ENCODE measurements at places on chromosomes 6 and 20.

- no peak for DNase-seq
Measured at GRCh38 chr6:111740506-111740905, 132.7 kb downstream of the FYN start.

- no peak for DNase-seq
Measured at GRCh38 chr20:12056839-12057238, 139.1 kb downstream of the BTBD3 start.

GRCh38 chr20:1450926-1451491 lies 15.6 kb downstream of the NSFL1C start:
- no peak for DNase-seq

DNA sequence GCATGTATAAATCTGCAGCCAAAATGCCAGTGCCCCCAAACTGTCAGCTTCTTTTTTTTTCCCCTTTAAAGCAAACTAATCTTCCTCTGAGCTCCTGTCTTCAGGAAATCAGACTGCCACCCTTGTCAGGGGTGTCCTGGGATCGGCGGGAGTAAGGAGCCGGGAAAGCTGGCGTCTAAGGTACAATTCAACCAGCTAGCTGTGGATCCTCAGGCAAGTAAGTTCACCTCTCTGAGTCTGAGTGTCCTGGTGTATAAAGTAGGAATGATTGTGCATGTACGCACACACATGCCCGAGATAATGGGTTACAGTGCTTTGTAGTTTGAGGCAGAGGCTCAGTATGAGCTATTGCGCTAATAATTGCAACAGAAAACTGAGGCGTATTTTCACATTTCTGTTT lies 98.3 kb downstream of the ANKRD60 start:
- no peak for DNase-seq

DNA sequence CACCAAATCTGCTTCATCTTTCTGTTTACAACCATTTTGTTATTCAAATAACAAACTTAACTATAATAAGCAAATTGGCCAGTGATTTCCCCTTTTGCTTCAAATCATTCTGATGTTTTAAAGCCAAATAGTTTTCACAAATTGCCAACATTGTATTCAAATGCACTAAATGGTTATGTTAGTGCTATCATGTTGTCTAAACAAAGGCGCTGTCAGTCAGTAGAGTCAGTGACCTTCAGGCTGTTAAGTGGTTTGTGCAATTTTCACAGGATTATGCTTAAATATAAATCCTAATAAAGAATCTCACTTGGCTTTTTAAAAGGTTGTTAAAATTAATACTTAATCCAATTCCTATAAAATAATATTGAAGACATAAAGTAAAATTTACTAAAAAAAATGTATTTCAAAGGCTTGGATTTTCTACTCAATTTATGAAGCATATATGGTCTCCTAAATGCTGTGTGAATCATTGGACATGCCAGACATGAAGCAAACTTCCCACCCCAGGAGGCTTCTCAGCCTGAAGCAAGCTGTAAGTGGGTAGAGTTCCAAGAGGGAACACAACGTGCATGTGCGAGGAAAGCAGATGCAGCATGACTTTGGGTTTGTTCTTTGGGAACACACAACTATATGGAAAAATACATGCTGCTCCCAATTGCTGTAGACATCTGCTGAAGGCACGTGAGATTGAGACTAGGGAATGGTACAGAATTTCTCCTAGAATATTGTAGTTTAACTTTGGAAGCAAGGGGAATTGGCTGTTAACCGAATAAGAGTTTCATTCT lies 54.9 kb downstream of the RSPO3 start:
- peak; percentile 15 for DNase-seq

DNA sequence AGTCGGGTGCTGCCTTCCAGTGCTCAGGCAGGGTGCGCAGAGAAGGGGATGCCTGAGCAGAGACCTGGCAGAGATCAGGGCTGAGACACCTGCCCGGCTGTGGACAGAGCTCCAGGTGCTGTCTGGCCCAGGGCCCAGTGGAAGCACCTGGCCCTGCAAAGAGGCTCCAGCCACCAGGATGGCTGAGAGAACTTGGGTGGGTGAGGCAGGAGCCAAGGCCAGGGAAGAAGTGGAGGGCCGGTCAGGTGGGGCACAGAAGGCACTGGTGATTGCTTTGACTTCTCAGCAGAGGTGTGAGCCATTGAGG lies 31.2 kb downstream of the PNLDC1 start:
- no peak for DNase-seq

DNA sequence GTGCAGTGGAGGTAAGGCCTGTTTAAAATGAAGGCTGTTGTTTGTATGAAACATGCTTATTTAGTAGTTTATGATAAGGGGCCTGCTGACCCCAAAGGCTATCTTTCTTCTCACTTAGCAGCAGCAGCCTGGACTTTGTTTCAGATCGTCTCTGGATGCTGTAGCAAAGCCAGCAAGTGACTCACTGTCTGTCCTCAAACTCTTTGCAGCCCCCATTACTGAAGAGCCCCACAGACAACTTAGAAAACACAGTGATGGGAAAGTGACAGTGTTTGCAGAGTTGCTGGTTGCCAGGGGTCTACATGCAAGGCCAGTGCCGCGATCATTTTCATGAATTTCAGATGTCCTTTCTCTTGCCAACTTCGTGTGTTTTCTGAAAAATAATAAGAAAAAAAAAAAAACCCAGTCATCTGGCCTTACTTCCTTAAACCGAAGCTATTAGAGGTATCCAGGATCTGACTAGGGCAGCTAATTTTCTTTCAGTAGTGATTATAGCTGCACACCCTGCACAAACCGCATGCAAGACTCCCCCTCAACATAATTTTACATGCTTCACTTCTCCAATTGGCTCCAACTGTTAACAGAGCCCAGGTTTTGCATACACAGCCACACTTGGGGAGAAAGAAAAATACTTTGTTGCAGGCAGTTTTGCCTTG lies 11.6 kb upstream of the F13A1 start:
- no peak for DNase-seq

DNA sequence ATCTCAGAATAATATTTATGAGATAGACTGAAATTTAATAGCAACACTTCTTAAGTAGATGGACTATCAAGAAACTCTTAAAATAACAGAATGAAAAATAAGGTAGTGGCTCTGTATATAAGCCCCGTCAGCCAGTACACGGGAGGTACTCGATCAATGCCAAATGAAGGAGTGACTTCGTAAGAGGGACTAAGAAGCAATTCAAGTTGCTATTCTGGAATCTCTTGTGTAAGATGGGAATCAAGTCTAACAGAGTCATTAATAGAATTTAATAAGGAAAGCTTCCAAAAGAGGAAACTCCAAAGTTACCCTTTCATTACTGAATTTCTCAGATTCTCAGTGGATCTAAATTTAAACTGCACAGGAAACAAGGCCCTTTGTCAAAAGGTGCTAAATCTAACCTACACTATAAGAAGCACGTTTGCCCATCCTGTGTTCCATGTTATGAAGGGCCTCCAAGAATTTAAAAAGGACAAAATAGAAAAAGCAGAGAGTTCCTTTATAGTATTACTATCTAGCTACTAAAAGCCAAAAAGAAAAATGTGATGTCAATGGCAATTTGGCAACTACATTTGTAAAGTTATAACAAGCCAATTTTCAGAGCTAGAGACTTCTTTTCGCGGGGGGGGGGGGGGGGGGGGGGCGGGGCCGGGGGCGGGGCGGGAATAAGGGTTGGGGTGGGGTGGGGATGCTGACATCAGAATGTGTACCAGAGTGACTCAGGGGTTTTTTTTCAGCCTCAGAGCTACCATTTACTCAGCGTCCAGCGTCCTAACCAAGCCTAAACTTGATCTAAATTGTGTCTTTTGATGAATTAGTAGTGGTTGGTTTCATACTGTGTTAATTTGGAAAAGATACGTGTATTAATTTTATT lies 200.6 kb downstream of the GMPR start:
- DNase-seq = no peak

DNA sequence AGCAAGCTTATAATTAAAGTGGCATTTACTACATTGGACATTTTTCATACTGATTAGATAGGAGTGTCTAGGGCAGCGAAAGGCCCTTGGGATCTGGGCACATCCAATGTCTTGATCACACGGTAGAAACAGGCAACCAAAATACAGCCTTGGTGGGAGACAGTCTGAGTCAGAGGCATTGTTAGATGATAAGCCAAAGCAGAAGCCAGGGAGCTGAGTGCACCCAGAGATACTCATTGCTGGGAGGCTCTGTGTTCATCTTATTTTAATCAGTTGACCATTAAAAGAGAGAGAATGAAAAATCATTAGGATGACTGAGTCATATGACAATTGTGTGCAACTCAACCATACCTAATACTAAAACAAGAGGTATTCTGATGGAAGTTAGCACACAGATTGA lies 109.5 kb downstream of the LCA5 start:
- no peak for DNase-seq

DNA sequence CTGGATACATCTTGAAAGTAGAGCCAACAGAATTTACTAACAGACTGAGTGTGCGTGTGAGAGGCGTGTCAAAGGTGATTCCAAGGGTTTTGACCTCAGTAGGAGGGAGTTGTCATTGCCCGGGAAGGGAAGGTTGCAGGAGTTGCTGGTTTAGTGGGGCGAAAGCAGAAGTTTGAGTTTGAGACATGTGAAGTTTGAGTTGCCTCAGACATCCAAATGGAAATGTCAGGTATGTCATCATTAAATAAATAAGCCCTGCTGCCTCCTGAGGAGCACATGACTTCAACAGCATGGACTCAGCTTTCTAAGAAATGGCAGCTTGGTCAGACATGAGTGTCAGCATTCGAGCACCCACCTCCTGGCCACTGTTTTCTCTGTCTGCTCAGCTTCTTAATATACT lies 26.6 kb upstream of the TGM2 start:
- DNase-seq = no peak

GRCh38 chr20:34299556-34300255 lies 3.4 kb downstream of the AHCY start:
- no peak for DNase-seq

GRCh38 chr6:39665861-39666260 lies 59.3 kb downstream of the KIF6 start:
- no peak for DNase-seq

- DNase-seq = no peak
Measured at GRCh38 chr6:73537677-73538076, 16.8 kb upstream of the EEF1A1 start.

- peak; percentile 40 for DNase-seq
Measured at GRCh38 chr6:44062105-44062770, 65.0 kb downstream of the MRPL14 start.

DNA sequence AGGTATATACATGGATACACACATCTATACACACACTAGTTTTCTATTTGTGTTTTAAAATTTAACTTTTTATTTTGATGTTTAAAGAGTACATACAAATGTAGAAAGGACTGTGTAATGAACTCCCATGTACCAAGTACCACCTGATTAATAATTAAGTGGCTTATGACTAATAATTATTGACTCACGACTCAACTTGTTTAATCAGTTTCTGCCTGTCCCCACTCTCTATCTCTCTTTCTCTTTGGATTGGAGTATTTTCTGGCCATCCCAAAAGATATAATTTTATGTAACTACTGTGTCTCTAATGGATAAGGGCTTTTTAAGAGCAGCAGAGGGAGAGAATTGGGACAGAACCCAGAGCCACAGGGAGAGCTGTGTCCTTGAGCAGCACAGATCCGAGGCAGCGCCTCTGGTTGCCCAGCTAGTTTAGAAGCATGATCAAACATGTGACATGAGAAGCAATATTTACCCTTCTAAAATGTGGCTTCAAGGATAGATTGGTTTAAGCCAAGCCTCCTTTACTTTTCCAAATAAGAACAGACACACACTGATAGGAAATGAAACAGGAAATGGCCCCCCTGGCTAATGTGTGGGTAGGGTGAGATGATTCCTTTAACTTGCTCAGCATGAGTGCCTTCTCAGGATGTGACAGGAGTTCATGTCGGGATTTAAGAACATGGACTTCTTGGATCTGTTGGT lies 81.0 kb downstream of the ERMARD start:
- no peak for DNase-seq

DNA sequence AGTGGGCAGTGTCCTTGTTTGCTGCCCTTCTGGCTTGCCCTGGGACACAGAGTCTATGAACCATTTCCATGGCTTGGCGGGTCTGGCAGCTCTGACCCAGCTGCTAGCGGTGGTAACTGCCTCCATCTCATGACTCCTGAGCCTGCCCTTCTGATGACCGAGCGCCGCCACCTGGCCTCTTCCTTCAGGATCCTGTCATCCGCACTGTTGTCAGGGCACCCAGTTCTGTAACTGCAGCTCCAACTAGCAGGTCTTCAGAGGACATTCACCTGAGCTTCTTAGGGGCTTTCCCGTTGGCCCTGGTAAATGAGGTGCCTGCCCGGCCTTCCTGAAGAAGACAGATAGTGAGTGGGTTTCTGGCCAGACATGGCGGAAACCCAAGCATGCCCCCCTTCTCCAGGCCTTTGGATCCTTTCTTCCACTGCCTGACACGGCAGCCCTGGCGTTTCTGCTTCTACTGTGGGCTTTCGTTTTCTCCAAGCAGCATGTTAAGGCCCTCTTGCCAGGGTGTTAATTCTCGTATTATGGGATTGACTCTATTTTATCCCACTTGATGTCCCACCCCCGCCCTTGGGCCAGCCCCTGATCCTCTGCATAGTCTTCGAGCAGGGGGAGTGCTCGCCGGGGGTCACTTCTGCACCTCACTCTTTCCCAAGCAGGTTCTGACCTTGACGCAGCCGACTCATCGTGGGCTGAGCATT lies 24.7 kb downstream of the PACSIN1 start:
- peak; percentile 24 for DNase-seq

GRCh38 chr6:49606721-49607390 lies 29.8 kb downstream of the RHAG start:
- no peak for DNase-seq

DNA sequence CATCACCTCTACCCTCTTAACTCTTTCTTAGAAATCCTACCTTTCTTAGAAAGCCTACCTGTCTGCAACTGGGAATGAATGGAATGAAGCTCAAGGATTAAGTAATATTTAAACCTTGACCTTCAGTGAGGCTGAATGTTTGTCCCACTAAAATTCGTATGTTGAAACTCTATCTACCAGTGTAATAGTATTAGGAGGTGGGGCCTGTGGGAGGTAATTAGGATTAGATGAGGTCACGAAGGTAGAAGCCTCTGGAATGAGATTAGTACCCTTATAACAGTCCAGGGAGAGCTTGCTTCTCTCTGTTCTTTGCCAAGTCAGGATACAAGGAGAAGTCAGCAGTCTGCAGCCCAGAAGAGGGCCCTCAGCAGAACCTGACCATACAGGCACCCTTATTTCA lies 158.0 kb downstream of the TENT5A start:
- DNase-seq = no peak

- no peak for DNase-seq
Measured at GRCh38 chr20:57069442-57069841, 197.0 kb downstream of the BMP7 start.

- DNase-seq = no peak
Measured at GRCh38 chr6:20564269-20564668, 30.0 kb downstream of the CDKAL1 start.
